ENCODE measurements at places on chromosomes 11 and 22.

DNA sequence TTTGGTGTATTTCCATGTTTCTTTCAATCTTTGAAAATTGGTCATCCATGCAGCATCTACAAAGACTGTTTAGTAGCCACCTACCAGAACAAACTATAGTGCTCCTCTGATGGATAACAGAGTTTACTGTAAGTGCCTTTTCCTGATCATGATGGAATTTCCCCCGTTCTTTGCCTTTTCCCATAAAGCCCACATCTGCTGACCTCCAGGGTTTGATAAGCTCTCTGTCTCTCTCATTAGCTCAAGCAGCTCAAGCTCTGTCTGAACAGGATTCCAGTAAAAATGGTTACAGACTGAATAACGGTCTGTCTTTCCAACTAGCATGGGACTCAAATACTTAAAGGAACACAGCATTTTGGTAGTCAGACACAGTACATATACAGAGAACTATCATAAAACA, 308.4 kb upstream of the SORL1-AS1 start:
- DNase-seq: no peak

GRCh38 chr11:18492888-18493287, 33.9 kb downstream of the TSG101 start:
- no peak for DNase-seq

DNA sequence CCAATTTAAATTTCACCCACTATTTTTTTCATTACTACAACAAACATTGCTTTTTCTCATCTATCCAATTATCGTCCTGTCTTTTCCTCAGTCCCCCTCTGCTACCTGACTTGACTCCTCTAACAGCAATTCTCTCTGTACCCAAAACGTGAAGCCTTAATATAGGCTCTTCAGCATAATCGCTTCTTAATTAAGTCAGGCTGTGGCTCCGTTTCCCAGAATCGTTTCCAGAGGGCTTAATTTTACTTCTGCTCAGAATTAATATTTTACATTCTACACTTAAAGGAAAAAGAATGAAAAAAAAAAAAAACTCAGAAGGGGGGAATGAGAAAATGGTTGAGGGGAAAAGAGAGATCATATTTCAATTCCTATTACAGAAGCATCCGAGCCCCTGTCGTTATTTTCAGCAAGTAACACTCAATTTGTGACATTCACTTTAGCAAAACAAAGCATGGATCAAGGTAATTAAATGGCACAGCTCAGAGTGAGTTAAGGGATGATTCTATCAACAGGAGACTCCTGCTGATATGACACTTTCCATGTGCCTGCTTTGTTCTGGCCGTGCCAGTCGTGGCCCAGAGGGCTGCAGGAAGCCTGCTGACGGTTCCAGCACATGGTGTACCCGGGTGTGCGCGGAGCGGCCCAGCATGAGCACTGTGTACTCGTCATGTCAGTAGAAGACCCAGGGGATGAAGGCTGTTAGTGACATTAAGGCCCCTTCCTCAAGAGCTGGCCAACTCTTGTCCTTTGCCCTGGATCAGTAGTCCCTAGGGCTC, 272.5 kb downstream of the NTM start:
- no peak for DNase-seq

DNA sequence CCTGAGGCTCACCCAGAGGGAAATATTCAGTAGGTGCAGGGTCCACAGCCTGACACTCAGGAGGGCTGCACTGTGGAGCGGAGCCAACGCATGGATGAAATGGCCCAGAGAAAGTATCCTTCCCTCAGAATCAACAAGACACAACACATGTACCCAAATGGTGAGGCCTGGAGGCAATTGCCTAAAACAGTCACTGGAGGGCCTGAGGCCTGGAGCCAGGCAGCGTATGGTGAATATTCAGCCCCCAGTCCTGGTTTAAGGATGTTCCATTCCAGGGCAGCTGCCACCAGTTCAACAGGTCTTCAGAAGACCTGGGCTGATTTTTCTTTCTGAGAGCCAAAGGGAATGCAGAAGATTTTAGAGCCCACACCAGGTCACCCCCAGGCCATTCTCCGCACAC, 264.8 kb downstream of the INSC start:
- DNase-seq: no peak

Data from activated CD4-positive, alpha-beta T cell treated with anti-CD3 and anti-CD28 coated beads, Interleukin-2, amount 50 U/mL, for 4 hours (primary cell).